ENCODE measurements at places on chromosomes 4 and X.

GRCh38 chr4:9384126-9384525 lies 21.2 kb downstream of the USP17L30 start:
- no peak for DNase-seq

- no peak for DNase-seq
Observed at GRCh38 chrX:18698737-18699650, 8.5 kb upstream of the PPEF1 start.

- DNase-seq = no peak
Observed at GRCh38 chr4:67983333-67983732, 20.0 kb upstream of the TMPRSS11A start.

DNA sequence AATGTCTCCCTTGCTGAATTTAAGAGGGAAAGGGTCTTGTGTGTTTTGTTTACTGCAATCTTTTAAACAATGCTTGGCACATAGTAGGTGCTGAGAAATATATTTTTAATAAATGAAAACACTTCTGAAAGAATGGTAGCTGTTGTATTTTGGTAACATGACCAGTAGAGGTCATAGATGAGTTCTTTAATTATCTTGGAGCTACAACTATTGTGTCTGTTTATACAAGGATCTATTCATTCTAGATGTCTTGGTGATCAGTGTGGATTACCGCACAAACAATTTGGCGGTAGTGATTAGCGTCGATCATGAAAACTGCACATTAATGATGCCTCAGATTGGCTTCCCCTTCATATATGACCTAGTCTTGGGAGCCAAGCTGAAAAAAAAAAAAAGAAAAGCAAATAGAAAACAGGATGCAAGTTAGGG lies 21.4 kb upstream of the SCRG1 start:
- DNase-seq = no peak

- no peak for DNase-seq
Observed at GRCh38 chr4:73508651-73509050, 27.1 kb downstream of the AFM start.

- no peak for DNase-seq
Observed at GRCh38 chrX:123859409-123859845, 426 bp upstream of the XIAP start.

GRCh38 chrX:11416600-11416999 lies 123.4 kb downstream of the AMELX start:
- no peak for DNase-seq

GRCh38 chrX:131305926-131306325 lies 16.8 kb upstream of the IGSF1 start:
- no peak for DNase-seq

DNA sequence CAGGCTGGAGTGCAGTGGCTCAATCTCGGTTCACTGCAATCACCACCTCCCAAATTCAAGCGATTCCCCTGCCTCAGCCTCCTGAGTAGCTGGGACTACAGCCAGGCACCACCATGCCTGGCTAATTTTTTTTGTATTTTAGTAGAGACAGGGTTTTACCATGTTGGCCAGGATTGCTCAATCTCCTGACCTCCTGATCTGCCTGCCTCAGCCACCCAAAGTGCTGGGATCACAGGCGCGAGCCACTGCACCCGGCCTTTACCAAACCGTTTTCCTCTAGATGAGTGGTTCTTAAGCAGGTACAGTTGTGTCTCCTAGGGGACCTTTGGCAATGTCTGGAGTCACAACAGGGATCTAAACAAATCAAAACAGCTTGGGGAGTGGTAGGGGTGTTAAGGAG lies 11.6 kb downstream of the AMELX start:
- DNase-seq = no peak

DNA sequence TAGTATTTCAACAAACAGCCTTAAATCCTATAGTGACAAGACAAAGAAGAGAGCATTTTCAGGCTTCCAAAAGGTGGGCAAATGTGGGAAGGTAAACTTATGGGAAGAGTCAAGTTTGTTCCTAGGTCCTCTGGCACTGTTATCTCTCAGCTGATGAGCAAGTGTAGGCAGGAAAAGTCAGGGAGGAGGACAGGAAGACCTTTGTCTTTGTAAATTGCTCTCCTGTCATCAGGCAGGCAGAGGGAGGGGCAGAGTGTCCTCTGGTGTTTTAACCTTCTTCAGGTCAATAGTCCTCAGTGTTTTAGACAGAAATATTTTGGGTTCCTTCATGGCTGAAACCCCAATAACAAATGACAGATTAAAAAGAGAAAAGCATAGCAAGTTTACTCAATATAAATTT lies 13.5 kb upstream of the GEMIN8 start:
- DNase-seq = no peak
